ENCODE measurements at places on chromosomes 2 and 18.

DNA sequence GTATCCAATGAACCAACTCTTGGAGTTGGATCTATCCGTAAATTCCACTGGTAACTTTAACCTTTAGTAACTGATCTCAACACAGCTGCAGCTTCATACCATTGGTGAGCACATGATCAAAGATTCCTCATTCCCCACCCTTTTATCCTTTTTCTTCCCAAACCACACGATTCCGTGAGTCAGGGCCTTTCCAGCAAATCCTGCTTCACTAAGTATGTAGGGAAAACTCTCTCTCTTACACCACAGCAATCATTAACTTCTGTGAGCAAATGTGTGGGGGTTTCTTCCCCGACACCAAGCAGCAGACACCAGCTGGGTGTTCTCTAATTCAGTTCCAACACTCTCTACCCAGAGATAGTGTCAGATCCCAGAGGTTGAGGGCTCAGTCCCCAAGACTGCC lies 23.5 kb downstream of the ELP2 start:
- no peak for DNase-seq

DNA sequence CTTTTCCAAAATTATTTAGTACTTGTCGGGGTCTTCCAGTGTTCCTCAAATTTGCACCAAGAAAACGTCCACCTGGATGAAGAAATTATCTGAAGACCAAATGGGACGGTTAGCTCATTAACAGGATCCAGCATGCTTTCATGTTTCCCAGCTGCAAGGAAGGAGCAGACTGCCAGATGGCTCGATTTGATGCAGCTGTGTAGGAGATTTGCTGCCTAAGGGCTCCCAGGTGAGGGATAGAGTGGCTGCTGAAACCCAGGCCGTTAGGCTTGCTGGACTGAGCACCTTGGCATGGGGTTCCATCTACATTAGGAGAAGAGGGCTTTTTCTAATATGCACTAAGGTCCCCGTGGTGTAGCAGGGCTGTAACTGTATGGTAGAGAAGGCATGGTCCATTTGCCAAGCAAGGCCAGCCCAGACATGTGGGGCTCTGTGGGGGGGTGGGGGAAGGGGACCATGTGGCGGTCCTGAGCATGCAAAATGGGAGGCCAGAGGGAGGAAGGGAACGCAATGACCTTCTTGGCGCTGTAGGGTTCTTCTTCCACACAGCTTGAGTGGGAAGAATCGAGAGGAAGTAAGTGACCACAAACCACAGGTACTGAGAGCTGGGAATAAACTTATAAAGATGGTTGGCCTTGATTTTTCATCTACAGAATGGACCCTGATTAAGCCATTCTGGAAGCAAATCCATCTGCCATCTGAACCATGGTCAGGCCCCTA lies 144.0 kb downstream of the TMEM163 start:
- no peak for DNase-seq

- DNase-seq, result no peak
Observed at GRCh38 chr2:192091476-192091875, 103.3 kb downstream of the TMEFF2 start.

- no peak for DNase-seq
Observed at GRCh38 chr2:73256618-73256922, 22.5 kb downstream of the CCT7 start.

GRCh38 chr2:149877074-149877473 lies 289.5 kb upstream of the MMADHC start:
- DNase-seq, result no peak
